Stimulated activated CD4-positive, alpha-beta T cell treated with anti-CD3 and anti-CD28 coated beads, Interleukin-4, amount 100 ng/mL, for 4 hours (primary cell): ENCODE measurements at places on chromosomes 1 and 21.

- no peak for DNase-seq
Observed at GRCh38 chr1:236341298-236341697, 52.8 kb upstream of the EDARADD start.

- no peak for DNase-seq
Observed at GRCh38 chr1:6523566-6523965, 30.7 kb downstream of the NOL9 start.

GRCh38 chr21:41622831-41623548, 115.0 kb upstream of the TMPRSS2 start:
- DNase-seq = peak; percentile 4

GRCh38 chr1:39127513-39127912, 77.0 kb upstream of the MACF1 start:
- DNase-seq = no peak

DNA sequence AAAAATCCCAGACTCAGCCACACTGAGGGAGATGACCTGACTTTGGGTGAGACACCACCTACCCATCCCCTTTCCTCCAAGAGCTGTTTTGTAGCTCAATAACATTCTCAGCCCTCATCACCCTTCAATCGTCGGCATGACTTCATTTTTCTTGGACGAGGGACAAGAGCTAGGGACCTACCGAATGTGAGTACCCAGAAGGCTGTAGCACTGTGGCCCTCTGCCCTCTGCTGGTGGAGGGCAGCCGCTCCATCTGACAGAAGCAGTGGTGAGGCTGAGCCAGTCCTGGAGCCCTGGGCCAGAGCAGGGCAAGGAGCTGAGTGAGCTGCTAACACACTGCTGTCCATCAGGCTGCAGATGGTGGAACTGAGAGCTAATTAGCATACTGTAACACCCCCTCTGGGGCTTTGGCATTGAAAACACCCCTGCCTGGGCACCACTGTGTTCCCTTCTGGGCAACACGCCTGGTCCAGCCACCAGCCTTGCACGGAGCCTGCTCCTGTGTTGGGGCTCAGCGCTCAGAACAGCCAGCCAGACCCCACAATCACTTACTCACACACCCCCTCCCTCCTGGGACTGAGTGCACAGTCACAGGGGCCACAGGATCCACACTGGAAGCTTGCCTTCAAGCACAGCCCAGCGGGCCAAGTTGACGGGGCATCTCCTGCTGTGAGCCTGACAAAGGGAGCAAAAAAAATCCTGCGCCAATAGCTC, 18.3 kb upstream of the ALPL start:
- DNase-seq = no peak

DNA sequence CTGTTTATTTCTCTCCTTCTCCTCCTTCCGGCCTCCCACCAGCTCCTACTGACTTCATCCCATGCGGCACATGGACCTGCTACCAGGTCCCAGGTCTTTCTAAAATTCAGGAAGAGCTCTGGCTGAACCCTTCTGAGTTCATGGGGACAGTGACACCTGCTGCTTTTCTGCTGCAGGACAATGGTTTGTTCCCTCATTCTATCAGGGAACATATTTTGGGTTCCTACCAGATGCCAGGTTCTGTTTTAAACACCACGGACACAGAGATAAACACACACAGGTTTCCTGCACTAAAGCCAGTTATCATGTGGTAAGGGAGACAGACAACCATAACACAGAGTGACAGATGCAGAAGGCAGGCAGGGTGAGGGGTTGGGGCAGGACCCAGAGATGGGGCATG, 114.0 kb upstream of the RAB4A start:
- DNase-seq = no peak

GRCh38 chr1:34591751-34592629, 162.9 kb upstream of the GJB5 start:
- DNase-seq = no peak

GRCh38 chr1:30885570-30886522, 22.7 kb downstream of the SDC3 start:
- no peak for DNase-seq

- DNase-seq = peak; percentile 84
Observed at GRCh38 chr21:33199516-33200217, 30.1 kb upstream of the IFNAR2 start.
